ENCODE measurements at places on chromosomes 13 and 19.

GRCh38 chr19:16384688-16385087, 60.1 kb downstream of the KLF2 start:
- no peak for DNase-seq

DNA sequence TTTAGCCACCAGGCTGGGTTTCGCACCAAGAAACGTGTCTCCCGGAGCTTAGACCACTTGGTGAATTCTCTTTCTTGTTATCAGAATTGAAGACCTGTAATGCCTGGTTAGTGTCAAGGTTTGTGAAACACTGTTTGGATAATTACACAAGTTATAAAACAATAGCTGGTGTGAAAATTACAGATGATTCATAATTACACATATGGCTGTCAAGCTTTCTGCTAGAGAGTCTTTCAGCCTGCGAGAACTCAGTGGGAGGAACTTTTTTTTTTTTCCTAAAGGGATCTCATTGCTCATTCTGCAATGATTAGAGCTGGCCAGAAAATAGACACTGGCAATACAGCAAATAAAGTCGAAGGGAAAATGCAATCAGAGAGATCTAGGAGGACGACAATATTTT, 13.4 kb upstream of the KLK4 start:
- DNase-seq = no peak

DNA sequence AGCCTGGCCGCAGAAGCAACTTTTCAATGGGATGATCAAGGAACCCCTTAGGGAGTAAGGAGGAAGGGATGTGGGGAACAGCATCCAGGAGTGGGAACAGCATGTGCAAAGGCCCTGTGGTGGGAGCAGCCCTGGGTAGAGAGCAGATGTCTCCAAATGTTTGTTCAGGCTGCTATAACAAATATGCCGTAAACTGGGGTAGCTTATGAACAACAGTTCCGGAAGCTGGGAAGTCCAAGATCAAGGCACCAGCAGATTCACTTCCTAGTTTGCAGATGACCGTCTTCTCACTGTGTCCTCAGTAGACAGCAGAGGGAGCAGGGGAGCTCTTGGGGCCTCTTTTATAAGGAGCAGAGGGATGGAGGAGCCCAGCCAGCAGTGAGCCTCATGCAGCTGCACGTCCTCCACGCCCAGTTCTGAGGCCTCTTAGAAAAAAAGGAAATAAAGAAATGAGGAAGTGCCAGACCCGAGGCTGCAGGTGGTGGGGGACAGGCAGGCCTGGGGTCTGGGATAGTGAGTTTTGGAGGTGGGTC, 4.2 kb upstream of the LRRC25 start:
- no peak for DNase-seq

DNA sequence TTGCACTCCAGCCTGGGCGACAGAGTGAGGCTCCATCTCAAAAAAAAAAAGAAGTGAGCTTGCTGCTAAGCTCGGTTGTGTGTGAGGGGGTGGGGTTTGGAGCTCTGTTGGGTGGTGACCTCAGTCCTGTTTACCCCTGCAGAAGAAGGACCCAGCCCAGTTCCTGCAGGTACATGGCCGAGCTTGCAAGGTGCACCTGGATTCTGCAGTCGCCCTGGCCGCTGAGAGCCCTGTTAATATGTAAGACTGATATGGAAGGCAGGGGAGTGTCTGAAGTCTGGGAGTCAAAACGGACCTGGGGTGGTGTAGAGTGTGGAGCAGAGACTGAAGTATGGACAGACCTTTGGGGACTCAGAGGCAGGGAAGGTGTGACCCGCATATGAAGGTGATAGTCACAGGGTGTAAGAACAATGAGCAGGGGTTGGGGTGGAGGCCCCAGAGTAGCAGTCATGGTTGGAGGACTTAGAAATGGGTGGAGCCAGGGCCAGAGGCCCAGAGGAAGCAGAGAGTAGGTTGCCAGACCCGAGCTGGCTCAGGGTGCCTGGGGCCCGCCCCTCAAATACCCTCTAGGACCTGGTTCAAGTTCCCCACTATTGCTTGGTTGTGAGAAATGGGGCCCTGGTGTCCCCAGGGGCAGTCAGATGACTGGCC, 13.2 kb downstream of the CLASRP start:
- DNase-seq = no peak

GRCh38 chr13:111854403-111854802, 212.5 kb upstream of the SOX1 start:
- DNase-seq = peak; percentile 36

DNA sequence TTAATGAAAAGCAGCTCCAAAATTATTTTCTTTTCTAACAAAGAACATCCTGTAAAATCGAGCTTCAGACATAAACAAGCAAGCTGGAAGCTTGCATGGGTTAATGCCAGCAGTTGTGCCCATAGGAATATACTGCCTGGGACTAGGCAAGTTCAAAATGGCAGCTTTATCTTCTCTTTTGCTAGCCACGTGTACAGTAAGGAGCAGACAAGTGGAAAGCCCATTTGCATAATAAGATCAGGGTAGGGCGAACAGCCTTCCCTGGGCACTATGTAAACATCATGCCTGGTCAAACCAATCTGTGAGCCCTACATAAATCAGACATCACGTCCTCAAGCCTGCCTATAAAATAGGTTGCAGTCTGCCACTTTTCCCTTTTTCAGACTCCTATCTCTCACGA, 489.7 kb downstream of the RFC3 start:
- DNase-seq = no peak

- DNase-seq = no peak
Measured at GRCh38 chr19:28075229-28075628, 1137.7 kb downstream of the UQCRFS1 start.

DNA sequence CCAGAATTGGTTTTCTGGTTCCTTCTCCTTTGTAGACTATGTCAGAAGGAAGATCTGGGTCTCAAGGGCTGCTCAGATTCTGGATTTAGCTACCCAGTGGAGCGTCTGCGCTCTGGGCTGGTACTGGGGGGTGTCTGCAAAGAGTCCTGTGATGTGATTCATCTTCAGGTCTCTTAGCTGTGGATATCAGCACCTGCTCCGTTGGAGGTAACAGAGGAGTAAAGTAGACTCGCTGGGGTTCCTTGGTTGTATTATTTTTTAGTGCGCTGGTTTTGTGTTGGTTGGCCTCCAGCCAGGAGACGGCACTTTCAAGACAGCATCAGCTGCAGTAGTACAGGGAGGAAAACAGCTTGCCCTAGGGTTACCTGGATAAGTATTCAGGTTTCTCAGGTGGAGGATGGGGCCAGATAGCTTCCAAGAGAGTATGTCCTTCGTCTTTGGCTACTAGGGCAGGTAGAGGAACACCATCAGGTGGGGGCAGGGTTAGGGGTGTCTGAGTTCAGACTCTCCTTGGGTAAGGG, 10.4 kb upstream of the KLK15 start:
- no peak for DNase-seq

- peak; percentile 84 for DNase-seq
Measured at GRCh38 chr19:1045247-1045603, 5.3 kb downstream of the ABCA7 start.

DNA sequence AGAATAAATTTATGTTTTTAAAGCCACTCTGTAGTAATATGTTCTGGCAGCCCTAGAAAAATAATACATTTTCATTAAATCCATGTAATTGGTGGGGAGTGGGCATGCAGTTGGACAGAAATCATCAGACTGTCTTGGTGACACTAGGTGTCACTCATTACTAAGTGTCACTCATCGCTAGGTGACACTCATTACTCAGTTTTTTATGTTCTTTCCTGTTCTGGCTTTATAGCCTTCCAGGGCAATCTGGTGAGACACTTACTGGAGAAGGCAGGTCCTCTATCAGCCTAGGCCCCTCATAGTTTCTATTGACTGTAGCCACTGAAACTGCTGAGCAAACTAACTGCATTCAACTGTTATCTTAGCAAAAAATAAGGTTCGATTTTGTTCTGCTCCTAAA, 542.1 kb downstream of the SLITRK1 start:
- no peak for DNase-seq

- no peak for DNase-seq
Measured at GRCh38 chr19:1110809-1111640, 7.2 kb downstream of the GPX4 start.

DNA sequence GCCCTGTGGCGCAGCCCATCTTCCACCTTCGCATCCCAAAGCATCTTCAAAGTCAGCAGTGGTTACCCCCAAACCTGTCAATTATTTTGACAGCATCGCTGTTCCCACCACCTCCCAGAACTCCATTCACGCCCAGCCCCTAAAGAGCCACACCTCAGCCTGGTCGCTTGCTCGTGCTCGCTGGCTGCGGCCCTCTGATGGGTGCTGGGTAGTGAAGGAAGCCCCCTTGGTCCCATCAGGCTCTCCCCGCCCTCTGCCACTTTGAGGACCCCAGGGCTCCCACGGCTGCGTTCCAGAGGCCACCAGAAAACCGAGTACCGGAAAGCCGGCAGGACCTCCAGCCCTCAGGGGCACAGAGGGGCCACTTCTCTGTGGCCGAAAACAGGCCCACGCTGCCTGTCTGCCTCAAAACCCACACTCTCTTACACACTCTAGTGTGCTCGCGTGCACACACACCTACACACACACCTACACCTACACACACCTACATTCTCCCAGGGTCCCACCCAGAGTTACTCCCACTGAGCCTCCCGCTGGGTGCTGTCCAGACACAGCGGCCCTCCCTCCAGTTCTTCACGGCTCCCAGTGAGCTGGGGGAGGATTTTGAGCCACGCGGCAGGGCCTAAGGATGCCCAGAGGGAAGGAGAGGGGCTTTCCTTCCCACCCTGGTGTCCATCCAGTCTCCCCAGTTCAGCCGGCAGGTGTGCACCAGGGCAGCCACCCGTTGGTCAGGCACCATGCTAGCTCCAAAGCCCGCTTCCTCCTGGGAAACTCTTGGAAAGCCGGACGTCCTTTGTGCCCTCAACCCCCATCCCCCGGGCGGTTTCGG, 1.9 kb downstream of the VSTM2B start:
- no peak for DNase-seq

DNA sequence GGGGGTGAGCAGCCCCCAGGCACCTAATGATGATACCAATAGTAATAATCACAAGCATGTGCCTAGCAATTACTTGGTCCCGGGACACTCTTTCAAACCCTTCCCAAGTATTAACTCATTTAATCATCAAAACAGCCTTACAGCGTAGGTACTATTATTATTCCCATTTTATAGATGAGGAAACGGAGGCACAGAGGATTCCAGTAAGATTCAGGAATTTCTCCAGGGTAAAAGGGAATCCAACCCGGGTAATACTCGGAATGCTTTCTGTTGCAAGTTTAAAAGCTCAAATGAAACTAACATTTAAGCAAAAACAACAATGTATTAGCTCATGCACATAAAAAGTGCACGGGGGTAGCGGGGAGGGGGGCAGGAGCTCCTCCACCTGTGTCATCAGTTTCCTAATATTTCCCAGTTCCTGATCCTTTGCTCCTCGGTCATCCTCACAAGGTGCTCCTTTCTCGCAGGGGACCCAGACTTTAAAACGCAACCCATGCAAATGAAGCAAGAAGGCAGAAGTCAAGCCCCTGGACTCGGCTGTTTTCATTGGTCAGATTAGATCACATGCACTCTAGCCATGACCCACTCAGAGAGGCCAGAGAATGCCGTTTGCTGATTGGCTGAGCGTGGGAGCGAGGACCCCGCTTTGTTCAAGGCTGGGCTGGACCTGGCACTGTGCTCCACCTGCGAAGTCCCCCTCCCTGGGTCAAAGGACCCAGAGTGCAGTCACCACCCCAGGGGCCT, 38.3 kb upstream of the C19orf12 start:
- no peak for DNase-seq

GRCh38 chr19:41302624-41303351, 7.2 kb upstream of the CCDC97 start:
- DNase-seq = no peak

DNA sequence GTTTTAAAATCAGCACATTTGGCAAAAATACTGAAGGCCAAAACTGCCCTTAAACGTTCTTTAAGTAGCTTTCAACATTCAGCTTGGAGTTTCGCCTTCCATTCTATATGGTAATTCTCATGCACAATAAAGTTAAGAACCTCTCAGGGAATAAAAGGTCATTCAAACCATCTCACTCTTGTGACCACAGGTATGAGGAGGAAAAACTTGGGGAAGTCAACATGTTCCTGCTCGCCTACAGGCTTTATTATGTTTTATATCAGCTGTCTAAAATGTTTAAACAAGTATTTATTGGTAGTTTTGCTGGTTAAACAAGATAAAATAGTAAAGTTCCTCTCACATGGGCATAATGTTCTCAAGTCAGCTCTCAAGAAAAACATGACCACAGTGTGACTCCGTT, 19.9 kb upstream of the TM9SF2 start:
- no peak for DNase-seq

GRCh38 chr13:74068471-74068870, 65.7 kb downstream of the KLF12 start:
- DNase-seq = no peak

DNA sequence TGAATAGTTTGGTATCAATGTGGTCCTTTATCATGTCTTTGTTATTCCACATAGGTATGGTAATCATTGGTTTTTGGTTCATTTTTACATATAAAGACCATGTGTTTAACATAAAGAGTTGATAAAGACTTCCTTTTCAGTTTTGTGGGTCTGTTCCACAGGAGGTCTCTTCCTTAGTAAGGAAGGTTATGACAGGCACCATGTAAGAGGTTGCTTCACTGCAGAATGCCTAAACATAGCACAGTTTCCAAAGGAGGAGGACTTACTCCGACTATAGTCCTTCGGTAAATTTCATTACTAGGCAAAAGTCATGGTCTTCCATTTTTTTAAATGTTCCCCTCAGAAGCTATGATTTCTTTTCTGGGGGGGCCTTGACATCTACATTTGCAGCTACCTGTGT, 27.1 kb upstream of the PCDH17 start:
- no peak for DNase-seq

GRCh38 chr13:25203127-25203740, 31.1 kb upstream of the AMER2 start:
- no peak for DNase-seq

GRCh38 chr19:13781547-13781946, 7.3 kb downstream of the C19orf53 start:
- DNase-seq = peak; percentile 88

DNA sequence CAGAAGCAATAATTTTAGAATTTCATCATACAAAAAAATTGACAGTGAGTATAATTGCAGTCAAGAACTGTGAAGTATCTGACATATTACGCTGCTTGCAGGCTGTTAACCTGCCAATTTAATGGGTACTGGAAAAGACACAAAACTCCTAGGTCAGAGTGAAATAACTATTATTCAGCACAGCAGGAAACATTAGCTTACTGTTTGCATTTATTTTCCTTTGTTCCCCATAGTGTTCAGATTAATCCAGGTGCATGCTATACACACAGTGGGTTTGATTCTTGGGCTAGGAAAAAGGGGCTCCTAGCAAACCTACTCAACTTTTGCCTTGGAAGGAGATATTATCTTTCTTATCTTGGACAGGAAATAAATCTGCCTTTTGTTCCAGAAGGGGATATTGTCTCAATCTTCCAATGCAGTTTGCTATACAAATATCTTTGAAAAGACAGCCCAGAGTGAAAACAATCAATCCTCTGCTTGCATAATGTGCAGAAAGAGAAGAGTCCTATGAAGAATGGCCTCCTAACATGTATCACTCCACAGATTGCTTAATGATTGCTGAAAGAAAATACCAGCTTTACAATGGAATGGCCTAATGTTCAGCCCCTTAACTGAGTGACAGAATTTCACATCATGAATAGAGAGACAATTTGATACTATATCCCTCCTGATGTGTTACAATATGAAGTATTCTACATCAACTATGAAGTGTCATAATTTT, 443.4 kb downstream of the TBC1D4 start:
- no peak for DNase-seq

Measured in islet precursor cell (in vitro differentiated cells).